ENCODE measurements at places on chromosomes 11 and 22.

DNA sequence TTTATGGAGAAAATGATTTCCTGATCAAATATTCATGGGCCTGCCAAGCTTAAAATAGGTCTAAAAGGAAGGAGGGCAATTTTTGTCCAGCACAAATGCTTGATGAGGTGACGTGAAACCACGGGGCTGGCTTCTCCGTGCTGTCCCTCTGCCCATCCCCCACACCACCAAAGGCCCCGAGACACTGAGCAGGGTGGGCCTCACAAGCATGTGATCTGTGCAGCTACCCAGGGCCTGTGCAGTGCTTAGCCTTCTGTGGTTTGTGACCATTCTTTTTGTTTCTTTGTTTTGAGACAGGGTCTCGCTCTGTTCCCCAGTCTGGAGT is 94.8 kb upstream of the RTL6 start:
- peak; percentile 20 for DNase-seq
- H3K27ac ChIP-seq = no peak overlapping the region
- H3K27me3 ChIP-seq = no peaks in the 10 kb centered on the region
- H3K4me3 ChIP-seq = no peak overlapping the region

GRCh38 chr11:129295746-129296145 is 79.9 kb upstream of the BARX2 start:
- H3K27ac ChIP-seq = no peak overlapping the region
- no peaks in the 10 kb centered on the region for H3K36me3 ChIP-seq
- H3K27me3 ChIP-seq = no peaks in the 10 kb centered on the region
- DNase-seq = no peak
- H3K4me1 ChIP-seq = no peaks in the 10 kb centered on the region

GRCh38 chr11:9057888-9058287 is 33.5 kb downstream of the SCUBE2 start:
- no peak overlapping the region for H3K4me3 ChIP-seq
- DNase-seq = no peak
- H3K27me3 ChIP-seq = no peaks in the 10 kb centered on the region
- H3K4me1 ChIP-seq = no peaks in the 10 kb centered on the region
- no peaks in the 10 kb centered on the region for H3K36me3 ChIP-seq

GRCh38 chr22:27192135-27192829 is 534.9 kb downstream of the MIAT start:
- no peaks in the 10 kb centered on the region for H3K36me3 ChIP-seq
- no peak for DNase-seq
- no peak overlapping the region for H3K4me3 ChIP-seq
- H3K27ac ChIP-seq = no peak overlapping the region
- H3K4me1 ChIP-seq = no peaks in the 10 kb centered on the region

GRCh38 chr11:18313965-18314763 is 7.8 kb downstream of the HPS5 start:
- peaks cover 44% of the 10 kb centered on the region for H3K4me1 ChIP-seq
- no peaks in the 10 kb centered on the region for H3K27me3 ChIP-seq
- no peak overlapping the region for H3K27ac ChIP-seq
- H3K36me3 ChIP-seq = no peaks in the 10 kb centered on the region

- H3K36me3 ChIP-seq = no peaks in the 10 kb centered on the region
- H3K27me3 ChIP-seq = no peaks in the 10 kb centered on the region
- DNase-seq = no peak
- H3K4me1 ChIP-seq = no peaks in the 10 kb centered on the region
- H3K4me3 ChIP-seq = no peak overlapping the region
Measured at GRCh38 chr11:63503492-63503891, 2.4 kb upstream of the LGALS12 start.

DNA sequence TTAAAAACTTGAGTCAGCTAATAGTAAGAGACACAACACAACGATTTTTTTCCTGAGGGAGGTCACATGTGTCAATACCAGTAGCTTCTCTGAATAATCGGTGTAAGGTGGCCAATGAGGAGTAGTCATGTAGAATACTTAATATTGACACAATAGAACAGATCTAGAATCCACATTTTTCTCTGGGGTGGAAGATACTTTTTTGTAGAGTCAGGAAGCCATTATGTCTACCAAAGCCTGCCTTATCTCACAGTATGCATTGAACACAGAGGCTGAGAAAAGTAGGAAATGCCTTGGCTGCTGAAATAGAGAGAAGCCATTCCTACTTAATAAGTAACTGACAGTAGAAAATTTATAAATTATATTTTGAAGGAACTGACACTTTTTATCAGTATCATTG is 725.0 kb downstream of the METTL15 start:
- H3K36me3 ChIP-seq = no peaks in the 10 kb centered on the region
- H3K4me3 ChIP-seq = no peak overlapping the region
- no peaks in the 10 kb centered on the region for H3K27me3 ChIP-seq

Measured in left lung (tissue), 14 donors.